ENCODE measurements at places on chromosomes 7 and 10.
A peak's percentile ranks its signal among the peaks of the same experiment; 100 is the strongest.

DNA sequence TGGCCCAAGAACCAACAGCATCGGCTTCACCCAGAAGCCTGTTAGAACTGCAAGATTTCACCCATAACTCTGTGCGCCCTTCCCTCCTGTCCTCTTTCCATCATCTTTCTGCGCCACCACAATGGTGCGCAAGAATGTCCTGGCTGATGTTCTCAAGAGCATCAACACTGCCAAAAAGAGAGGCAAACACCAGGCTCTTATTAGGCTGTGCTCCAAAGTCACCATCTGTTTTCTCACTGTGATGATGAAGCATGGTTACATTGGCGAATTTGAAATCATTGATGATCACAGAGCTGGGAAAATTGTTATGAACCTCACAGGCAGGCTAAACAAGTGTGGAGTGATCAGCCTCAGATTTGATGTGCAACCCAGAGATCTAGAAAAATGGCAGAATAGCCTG is 115.2 kb upstream of the FGFR2 start:
- no peak for DNase-seq

- no peak for DNase-seq
Observed at GRCh38 chr7:16652888-16653287, 6.9 kb downstream of the BZW2 start.

GRCh38 chr10:91000470-91000869 is 79.6 kb upstream of the ANKRD1 start:
- no peak for DNase-seq

- peak; percentile 92 for DNase-seq
Observed at GRCh38 chr10:103592186-103593021, 98.9 kb downstream of the NEURL1 start.

- no peak for DNase-seq
Observed at GRCh38 chr7:47217570-47218360, 364.1 kb downstream of the TNS3 start.

DNA sequence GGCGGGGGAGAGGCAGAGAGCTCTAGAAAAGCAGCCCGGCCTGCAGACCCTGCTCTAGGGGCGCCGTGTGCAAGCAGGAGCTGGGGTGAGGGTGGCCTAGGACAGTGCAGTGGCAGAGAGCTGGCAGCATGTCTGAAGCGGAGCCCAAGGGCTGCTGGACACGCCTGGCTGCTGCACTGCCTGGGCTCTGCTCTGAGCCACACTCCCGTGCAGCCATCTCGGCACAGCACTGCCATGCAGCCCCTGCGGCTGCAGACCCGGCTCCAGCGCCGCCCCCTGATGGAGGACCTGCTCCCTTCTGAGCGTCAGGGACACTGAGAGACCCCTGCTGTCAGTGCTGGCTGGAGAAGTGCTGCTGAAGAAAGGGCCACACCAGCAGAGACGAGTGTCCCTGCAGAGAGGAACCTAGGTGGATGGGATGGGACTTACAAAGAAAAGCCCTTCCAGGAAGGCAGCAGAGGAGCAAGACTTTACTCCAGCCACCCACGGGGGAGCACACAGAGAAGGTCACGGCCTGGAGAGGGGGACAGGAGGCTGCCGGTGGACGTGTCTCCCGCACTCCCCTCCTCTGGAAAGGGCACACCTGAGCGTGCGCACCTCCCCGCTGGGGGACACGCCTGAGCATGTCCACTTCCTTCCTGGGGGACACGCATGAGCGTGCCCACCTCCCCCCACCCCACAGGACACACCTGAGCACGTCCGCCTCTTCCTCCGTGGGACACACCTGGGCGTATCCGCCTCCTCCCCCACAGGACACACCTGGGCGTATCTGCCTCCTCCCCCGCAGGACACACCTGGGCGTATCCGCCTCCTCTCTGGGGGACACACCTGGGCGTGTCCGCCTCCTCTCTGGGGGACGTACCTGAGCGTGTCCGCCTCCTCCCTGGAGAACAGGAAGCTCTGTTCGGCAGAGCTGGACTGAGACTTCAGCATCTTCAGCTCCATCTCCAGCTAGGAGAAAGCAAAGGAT is 252.9 kb downstream of the MAD1L1 start:
- no peak for DNase-seq

- no peak for DNase-seq
Observed at GRCh38 chr7:90738249-90738648, 142.1 kb downstream of the CDK14 start.

DNA sequence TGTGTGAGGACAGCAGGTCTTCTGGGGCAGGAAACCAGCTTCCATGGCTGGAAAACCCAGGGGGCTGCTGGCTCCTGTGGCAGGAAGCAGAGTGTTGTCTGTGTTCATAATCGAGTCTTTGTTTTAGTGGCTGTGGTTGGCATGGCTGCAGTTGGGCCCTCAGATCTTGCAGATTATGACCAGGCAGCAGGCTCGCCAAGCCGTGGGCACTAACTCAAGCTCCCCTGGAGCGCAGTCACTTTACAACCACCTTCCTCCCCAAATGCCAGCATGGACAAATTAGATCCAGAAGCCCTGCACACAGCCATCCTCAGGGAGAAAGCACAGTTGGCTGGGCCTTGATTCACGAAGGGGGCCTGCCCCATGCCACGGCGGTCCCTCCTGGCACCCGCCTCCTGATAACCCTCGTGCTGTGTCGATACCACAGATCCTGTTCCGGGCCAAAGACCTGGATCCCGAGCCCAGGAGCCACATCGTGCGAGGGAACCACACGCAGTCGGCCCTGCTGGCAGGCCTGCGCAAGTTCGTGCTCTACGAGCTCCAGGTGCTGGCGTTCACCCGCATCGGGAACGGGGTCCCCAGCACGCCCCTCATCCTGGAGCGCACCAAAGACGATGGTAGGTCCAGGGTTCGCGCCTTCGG is 552.5 kb upstream of the FOXK1 start:
- no peak for DNase-seq

GRCh38 chr10:29689001-29689400 is 54.2 kb upstream of the SVIL start:
- no peak for DNase-seq

GRCh38 chr7:80097756-80098155 is 36.9 kb upstream of the GNAI1 start:
- DNase-seq, result no peak

- no peak for DNase-seq
Observed at GRCh38 chr7:130386876-130387275, 6.6 kb downstream of the CPA1 start.

GRCh38 chr7:128268233-128268632 is 27.2 kb downstream of the LEP start:
- DNase-seq, result no peak

DNA sequence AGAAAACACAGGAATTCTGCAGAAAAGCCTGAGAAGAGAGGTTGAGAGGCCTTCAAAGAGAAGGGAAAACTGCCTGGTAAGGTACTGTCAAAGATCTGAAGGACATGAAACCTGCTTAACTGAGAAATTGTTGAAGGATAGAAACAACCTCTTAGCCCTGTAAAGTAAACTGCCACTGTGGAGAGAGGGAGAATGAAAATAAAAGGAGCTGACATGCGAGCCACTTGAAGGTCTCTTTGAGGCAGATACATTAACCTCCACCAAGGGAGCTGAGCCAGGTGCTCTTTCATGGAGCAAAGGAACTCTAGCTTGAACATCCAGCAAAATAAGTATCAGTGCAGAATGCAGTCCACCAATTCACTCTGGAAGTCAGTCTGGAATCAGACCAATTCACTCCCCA is 108.8 kb upstream of the FEZF1 start:
- DNase-seq, result no peak

GRCh38 chr7:112132051-112132694 is 74.0 kb downstream of the DOCK4 start:
- DNase-seq, result no peak

DNA sequence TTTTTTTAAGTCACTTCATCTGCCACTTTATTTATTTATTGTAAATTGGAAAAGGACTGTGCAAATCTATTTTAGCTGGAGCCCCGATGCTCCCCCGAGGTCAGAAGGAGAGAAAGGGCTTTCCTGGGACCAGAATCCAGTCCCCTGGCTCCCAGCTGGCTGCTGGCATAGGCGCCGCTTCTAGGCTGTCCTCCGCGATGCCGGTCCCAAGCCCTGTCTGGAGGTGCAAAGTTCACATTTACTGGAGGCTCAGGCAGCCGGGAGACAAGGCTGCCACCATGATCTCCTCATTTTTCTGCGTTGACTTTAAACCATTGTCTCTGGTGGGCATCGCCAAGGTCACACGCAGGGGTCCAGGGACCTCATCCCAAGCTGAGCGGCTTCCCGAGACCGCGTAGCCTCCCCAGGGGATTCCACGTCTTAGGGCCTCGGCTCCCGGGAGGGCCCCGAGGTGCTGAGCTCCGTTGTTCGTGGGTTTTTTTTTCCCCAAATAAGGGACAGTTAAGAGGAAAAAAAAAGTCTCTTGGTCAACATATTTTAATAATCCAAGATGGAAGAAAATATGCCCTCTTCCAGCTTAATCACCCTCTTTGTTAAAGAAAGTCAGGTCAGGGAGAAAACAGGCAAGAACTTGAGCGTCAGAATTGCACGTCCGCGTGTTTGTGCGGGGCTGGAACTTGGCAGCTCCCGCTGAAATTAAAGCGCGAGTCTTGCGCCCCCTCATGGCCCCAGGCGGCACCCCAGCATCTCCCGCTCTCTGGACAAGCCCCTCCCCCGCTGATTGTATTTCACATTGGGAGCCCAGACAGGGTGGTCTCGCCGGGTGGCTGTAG is 11.9 kb downstream of the RGR start:
- DNase-seq, result no peak

- no peak for DNase-seq
Observed at GRCh38 chr10:42615419-42615818, 23.0 kb downstream of the ZNF33B start.

DNA sequence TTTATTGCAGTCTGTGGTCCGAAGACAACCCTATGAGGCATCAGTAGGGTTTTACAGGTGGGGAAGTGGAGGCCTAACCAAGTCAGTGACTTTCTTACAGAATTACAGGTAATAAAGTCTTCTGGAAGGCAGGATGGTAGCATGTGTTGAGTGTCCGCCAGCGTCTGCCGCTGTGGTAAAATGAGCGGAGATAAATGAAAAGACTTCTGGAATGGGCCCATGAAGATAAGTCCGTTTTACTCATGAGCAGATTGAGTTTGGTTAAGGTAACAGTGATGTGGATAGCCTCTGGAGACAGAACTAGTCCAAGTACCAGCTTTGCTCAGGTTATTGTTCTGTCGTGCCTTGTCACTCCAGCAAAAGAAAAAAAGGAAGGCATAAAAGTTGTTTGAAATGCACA is 966 bp downstream of the FBH1 start:
- no peak for DNase-seq

DNA sequence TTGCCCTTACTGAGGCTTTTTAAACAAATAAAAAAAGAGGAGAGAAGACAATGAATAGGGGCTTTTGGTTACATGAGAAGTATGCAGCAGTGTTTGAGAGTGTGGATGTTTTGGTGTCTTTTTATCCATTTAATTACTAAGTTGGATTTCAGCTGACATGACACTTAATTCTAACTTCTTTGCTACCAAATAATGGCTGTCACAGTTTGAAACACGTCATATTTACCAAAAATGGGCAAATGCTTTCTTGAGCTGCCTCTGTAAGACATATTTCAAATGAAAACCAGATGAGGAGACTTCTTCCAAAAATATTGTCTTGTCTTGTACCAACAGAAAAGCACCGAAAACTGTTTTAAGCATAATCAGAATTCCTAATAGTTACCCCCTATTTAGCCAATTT is 4.0 kb downstream of the ABCB4 start:
- DNase-seq, result no peak

- no peak for DNase-seq
Observed at GRCh38 chr7:117086788-117087187, 133.5 kb downstream of the ST7 start.

GRCh38 chr10:118076705-118077104 is 30.0 kb upstream of the RAB11FIP2 start:
- DNase-seq, result no peak

GRCh38 chr7:21757537-21758282 is 188.0 kb downstream of the CDCA7L start:
- DNase-seq, result no peak

DNA sequence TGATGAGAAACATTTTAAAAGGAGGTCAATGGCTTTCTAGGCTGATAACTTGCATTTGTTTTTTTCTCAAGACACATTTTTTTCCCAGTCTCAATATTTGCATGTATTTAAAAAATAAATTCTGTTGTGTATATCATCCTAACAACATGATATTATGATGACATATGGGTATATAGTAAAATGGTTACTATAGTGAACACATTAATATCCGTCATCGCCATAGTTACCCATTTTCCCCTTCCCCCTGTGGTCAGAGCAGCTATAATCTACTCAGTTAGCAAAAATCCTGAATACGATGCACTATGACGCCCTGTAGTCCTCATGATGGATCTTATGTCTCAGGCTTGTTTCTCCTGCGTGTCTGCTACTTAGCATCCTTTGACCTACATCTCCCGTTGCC is 60.9 kb upstream of the ZPBP start:
- no peak for DNase-seq

GRCh38 chr7:24962418-24962962 is 17.5 kb downstream of the OSBPL3 start:
- no peak for DNase-seq

- DNase-seq, result no peak
Observed at GRCh38 chr10:116111483-116112095, 161.4 kb downstream of the GFRA1 start.
